ENCODE measurements at places on chromosomes 11 and 22.

- no peak for DNase-seq
Observed at GRCh38 chr11:85096939-85097338, 530.2 kb downstream of the DLG2 start.

GRCh38 chr11:112637076-112637475 is 324.1 kb upstream of the NCAM1 start:
- DNase-seq, result no peak

DNA sequence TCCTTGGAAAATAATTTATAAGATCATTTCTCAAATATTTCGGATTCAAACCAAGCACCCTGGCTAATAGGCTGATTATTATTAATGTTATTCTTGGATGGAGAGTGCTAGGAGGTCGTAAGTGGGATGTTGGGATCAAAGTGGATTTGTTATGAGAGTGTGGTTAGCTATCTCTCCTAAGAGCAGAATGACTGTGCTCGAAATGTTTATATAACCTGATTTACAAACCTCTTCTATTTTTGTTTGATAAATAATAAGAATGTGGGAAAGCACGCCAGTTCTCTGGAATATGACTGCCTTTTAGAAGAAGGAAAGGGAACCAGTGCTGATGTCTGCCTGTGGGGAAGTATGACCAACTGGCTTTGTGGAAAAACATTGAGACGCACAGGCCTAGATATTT is 527.5 kb downstream of the NTM start:
- DNase-seq, result no peak

- no peak for DNase-seq
Observed at GRCh38 chr11:70579316-70579955, 181.1 kb downstream of the CTTN start.

DNA sequence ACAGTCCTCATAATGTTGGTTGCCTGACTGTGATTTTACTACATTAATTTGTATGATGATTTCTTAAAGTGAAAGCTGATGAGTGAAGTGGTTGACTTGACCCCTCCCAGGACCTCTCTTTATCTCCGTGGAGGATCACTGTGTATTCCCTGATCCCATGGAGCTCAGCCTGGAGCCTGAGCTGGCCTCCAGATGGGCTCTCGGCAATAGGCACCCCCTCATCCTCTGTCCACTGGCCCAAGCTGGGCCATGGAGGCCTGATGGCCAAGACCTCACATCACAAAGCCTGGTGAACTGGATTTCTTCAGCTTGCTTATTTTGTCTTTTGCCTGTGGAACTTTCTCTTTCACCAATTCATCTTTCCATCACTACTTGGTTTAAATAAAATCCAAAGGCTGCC is 75.2 kb downstream of the WNT11 start:
- no peak for DNase-seq

- DNase-seq, result no peak
Observed at GRCh38 chr11:26493616-26494015, 78.4 kb downstream of the MUC15 start.

DNA sequence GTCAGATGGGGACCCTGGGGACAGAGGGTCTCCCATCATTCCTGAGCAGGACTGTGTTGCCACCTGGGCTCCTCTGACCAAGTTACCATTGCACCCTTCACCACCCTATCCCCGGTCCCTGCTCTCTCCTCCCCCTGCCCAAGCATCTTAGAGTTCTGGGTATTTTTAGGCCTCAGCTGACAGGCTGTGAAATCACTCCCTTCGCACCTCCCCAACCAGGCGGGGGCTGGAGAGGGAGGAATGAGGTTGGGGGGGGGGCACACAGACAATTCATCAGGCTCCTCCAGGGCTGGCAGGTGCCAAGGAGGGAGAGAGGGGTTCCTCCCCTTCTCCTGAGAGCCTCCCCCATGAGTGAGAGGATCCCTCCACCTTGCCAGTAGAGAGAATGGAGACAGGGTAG is 9.0 kb downstream of the SYT7 start:
- no peak for DNase-seq

- DNase-seq, result peak; percentile 20
Observed at GRCh38 chr22:16917144-16918003, 90.6 kb downstream of the GAB4 start.

DNA sequence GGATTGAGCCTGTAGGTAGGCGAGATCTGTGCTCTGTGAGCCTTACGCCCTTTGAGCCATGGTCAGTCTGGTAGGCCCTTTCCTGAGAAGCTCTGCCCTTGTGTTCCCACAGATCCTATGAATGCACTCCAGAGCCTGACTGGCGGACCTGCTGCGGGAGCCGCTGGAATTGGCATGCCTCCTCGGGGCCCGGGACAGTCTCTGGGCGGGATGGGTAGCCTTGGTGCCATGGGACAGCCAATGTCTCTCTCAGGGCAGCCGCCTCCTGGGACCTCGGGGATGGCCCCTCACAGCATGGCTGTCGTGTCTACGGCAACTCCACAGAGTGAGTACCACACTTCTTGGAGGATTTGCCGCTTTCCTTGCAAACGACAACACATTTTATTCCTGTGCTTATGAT is 47.4 kb downstream of the MED15 start:
- DNase-seq, result no peak

- DNase-seq, result no peak
Observed at GRCh38 chr11:87265979-87266378, 228.2 kb downstream of the TMEM135 start.

- no peak for DNase-seq
Observed at GRCh38 chr11:121596195-121597155, 143.7 kb upstream of the SORL1-AS1 start.

- DNase-seq, result peak; percentile 24
Observed at GRCh38 chr22:20268279-20269012, at the start of gene RTN4R. Gene RTN4R (minus strand): TSS chr22:20268318. CDS start chr22:20268092, 226 bp downstream.

DNA sequence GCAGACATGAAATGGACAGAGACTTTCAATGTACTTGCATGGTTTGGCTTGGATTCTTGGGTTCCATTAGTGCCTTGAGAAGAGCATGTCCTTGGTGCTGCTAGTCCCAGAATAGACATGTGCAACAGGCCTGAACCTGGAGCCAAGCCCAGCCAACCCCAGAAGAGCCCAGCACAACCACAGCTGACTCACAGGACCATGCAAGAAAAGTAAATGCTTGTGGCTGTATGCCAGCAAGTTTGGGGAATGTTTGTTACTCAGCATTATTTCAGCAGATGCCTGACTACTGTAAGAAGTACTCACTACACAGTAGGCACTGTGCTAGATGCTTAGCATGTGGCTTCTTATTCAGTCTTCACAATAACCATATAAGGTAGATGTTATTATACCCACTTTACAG is 39.2 kb upstream of the HMGXB4 start:
- no peak for DNase-seq

- DNase-seq, result no peak
Observed at GRCh38 chr11:116703421-116703820, 69.4 kb downstream of the BUD13 start.

GRCh38 chr11:92107331-92107730 is 117.3 kb upstream of the FAT3 start:
- no peak for DNase-seq

GRCh38 chr11:58919980-58920379 is 19.3 kb upstream of the GLYATL1 start:
- no peak for DNase-seq

- DNase-seq, result no peak
Observed at GRCh38 chr11:106821291-106821690, 197.0 kb downstream of the GUCY1A2 start.

GRCh38 chr11:121699801-121700200 is 247.0 kb upstream of the SORL1-AS1 start:
- DNase-seq, result no peak

- no peak for DNase-seq
Observed at GRCh38 chr22:25027959-25028840, 75.7 kb downstream of the KIAA1671 start.

- DNase-seq, result no peak
Observed at GRCh38 chr11:132123449-132123848, 753.0 kb downstream of the NTM start.

- DNase-seq, result no peak
Observed at GRCh38 chr22:47251911-47252310, 489.5 kb downstream of the TBC1D22A start.

DNA sequence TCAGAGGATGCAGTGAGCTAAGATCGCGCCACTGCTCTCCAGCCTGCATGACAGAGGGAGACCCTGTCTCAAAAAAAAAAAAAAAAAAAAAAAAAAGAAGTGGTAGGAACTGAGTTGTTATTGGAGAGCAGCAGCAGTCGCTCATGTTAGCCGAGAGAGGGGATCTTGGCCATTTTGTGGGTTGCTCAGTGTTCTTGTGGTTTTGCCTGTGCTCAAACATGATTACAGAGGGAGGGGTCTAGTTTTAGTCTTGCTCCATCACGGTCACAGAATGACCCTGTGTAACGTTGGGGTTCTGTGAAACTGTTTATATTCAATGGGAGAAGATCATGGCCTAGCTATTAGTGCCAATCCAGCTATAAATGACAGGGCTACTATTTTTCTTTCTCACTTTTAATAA is 1.9 kb downstream of the DPAGT1 start:
- no peak for DNase-seq

DNA sequence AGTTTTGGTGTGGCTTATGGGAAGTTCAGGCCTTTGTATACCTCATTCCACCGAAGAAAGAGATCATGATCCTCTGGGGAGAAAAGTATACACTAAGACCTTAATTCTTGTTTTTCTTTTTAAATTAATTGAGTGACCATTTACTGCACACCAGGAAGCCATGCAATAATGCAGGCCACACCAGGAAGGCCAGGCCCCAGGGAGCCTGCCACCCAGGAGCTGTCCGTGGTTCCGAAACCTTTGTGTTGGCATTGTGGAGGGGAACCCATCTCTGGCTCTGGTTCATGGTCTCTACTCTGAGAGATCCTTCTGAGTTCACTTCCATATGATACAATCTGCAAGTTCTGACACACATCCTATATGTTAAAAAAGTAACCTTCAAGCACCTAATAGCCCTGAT is 291.8 kb downstream of the MIAT start:
- DNase-seq, result no peak

DNA sequence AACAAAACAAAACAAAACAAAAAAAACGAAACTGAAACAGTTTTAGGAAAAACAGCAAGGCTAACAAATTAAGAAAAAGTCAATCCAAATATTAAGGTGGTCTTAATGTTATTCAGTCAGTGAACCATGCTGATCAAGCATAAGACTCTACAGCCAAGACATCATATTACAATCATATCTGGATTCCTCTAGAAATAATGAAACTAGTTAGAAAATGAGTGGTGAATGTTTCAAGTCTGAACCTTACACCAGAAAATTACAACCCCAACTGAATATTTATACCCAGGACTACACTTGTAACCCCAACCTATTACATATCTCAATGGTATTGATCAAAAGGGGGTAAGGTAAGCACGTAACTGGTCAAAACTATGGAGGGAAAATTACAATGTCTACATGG is 48.8 kb downstream of the ACAT1 start:
- DNase-seq, result no peak

- no peak for DNase-seq
Observed at GRCh38 chr11:86438685-86439084, 64.0 kb downstream of the CCDC81 start.
